ENCODE measurements at places on chromosomes 4 and X.

DNA sequence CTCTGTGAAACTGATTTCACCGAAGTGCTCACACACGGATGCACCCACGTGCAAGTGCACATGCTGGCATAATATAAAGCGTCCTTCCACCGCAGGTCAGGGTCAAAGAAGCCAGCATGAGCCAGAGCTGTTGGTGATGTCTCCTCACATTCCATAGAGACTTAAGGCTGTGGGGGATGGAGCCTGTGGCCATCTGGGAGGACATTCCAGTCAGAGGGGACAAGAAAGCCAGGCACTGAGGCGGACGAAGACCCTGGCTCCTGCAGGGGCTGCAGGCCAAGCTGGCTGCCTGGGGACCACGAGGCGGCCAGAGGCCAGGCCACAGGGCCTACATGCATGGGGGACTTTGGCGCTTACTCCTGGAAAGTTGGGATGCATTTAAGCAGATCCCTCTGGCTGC, 7.7 kb downstream of the RNF212 start:
- no peak for DNase-seq

- DNase-seq = peak; percentile 58
Measured at GRCh38 chrX:103585411-103586313, at the start of gene TCEAL4. TSS of gene TCEAL4 (plus strand) at chrX:103585515. CDS start at chrX:103586676, 1,161 bp downstream.

- no peak for DNase-seq
Measured at GRCh38 chr4:8666581-8666980, 74.0 kb downstream of the CPZ start.

GRCh38 chrX:20388594-20388993, 121.9 kb upstream of the RPS6KA3 start:
- no peak for DNase-seq

GRCh38 chrX:72358313-72358712, 52.6 kb upstream of the CITED1 start:
- no peak for DNase-seq

DNA sequence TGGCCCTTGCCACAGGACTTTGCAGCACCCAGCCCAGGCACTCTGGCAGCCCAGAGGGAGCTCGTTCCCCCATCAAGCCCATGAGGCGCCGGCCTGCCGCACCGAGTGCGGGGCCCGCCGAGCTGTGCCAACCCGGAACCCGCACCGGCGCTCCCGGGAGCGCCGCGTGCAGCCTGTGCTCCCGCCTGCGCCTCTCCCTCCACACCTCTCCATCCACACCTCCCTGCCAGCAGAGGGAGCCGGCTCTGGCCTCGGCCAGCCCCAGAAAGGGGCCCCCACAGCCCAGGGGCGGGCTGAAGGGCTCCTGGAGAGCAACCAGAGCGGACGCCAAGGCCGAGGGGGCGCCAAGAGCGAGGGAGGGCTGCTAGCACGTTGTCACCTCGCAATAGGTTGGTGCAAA, 268.8 kb downstream of the MID1IP1 start:
- no peak for DNase-seq

DNA sequence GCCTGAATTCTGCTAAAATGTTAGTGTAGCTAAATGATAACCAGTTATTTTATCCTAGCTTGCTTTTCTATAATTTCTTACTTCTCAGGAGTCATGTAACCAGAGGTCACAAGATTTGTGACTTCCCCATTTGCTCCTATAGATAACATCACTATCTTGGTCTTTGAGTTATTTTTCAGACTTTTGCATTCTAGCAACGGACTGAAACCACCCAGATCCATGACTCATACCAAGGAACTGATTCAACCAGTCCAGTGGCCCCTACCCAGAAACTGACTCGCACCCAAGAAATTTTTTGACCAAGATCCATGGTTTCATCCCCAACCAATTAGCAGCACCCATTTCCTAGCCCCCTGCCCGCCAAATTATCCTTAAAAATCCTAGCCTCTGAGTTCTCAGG, 50.0 kb downstream of the IQCM start:
- DNase-seq = no peak

GRCh38 chr4:155693015-155693663, 26.5 kb downstream of the GUCY1A1 start:
- no peak for DNase-seq

- DNase-seq = no peak
Measured at GRCh38 chrX:135688137-135688536, 25.3 kb upstream of the CT45A1 start.

GRCh38 chr4:151670843-151671242, 90.0 kb downstream of the GATB start:
- DNase-seq = no peak

GRCh38 chrX:20143561-20143960, 1.9 kb upstream of the EIF1AX start:
- no peak for DNase-seq

- peak; percentile 55 for DNase-seq
Measured at GRCh38 chr4:101790521-101791181, at the start of gene BANK1. TSS of gene BANK1 (plus strand) at chr4:101790730. CDS start at chr4:101790881, 151 bp downstream.

GRCh38 chr4:37437163-37437562, 192.6 kb downstream of the NWD2 start:
- no peak for DNase-seq

- no peak for DNase-seq
Measured at GRCh38 chr4:185582651-185583400, 47.5 kb upstream of the PDLIM3 start.

GRCh38 chr4:40672528-40673522, 43.2 kb upstream of the RBM47 start:
- no peak for DNase-seq

- DNase-seq = peak; percentile 59
Measured at GRCh38 chr4:680928-681645, 6.7 kb downstream of the MYL5 start.

- DNase-seq = no peak
Measured at GRCh38 chr4:147195386-147195785, 249.7 kb upstream of the TTC29 start.

DNA sequence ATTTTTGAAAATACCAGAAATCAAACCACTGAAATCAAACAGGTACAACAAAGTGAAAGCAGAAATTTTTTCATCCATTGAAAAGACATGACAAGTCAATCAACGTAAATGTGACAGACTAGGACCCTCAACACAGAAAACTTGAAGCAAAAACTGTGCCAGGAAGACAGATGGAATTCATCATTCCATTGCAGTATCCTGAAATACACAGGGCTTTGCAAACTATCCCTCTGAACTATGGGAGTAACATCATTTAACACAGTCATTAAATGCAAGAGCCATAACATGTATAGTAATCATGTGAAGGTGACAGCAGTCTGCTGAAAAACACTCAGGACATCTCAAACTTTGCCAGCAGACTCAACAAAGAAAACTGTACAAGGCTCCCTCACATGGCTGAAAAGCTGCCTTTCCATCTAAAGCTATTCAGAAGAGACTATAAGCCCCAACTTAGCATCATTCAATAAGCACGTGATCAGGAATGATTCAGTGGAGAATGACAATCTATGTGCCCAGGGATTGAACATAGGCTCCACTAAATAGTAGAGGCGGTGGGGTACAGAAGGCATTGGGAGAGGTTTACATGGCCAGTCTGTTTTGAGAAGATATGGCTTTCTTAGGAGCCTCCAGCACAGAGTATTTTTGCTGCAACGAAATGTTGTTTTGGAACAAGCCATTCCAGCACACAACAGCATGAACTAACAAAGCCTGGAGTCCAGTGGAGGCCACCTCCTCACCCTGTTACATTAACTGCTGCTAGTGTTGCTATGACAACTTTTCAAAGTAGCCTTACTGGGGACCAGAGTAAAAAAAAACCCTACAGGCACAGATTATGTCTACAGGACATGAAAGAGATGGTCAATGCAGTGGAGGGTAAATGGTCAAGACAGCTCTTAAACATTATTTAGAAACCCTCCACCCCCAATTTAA, 274.5 kb upstream of the NOCT start:
- DNase-seq = no peak

DNA sequence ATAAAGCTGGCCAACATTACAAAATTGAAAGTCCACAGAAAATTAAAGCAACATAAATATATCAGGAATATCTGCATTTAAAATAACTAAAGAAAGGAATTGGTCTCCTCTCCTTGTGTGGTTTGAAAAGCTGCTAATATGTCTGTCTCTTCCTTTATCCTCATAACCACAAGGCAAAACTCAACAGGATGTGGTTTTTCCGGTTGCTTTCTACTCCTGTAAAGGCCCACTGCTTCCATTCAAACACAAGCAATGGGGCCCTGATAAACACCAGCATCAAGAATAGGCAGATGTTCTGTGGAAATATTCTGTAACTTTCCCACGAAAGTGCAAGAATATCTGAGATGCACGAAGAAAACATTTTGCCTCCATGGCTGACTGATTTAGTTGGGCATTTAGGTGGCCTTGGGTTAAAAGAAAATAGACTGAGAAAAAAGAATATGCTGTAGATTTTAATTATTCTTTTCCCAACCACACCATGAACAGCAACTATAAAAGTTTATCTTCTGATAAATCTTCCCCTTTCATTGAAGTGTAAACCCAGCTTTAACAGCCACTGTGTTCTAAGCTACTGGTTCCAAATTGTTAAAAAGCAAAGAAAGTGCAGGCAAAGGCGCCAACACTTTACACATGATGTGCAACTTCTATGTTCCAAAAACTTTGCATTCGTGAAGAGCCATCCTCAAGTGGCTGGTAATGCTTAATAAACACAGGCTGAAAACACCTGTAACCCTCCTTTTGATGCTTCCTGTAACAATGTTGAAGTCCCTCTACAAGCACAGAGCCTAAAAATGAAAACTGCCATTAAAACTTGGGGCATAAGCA, 50.5 kb upstream of the NDST3 start:
- DNase-seq = no peak

DNA sequence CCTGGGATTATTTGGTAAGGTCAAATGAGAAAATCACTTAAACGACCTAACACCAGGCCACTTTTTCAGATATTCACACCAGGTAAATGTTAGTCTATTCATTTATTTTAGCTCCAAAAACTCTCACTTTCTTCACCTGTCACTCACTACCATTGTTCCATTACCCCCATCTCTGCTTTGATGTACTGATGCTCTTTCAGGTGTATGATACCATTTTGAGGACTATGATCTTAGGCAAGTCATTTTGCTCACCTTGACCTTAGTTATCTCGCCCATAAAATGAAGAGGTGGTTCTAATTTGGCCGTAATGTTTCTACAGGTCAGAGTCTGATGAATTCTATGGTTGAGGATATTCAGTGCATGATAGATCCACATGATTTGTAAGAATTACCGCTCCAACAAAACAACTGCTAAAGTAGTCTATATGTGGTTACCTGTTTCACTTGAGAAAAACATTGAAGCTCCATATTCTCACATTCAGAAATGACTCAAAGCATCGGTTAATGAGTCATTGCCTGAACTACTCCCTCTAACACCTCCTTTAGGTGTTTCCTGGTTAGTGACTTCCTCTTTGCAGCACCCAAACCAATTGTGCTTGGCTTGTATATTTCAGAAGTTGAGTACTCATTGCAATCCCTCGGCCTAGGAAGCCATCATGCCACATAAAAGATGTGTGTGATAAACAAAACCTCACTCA, 4.5 kb downstream of the DTHD1 start:
- no peak for DNase-seq

DNA sequence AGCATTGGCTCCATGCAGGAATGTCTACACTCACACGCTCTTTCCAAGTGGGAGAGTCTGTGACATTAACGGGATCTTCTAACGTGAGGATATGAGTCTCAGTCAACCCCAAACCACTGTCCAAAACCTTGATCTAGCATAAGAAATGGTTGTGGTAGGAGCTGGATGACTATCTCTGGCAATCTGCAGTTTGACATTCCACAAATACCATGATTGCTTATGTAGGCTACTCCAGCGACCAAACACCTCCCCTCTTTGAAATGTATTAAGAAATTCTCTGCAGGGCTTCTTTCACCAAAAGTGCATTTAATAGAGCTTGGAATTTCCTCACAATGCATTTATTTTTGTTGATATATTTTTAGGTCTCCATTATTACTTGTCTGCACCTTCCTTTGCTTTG, 14.1 kb upstream of the STX18 start:
- DNase-seq = peak; percentile 10

DNA sequence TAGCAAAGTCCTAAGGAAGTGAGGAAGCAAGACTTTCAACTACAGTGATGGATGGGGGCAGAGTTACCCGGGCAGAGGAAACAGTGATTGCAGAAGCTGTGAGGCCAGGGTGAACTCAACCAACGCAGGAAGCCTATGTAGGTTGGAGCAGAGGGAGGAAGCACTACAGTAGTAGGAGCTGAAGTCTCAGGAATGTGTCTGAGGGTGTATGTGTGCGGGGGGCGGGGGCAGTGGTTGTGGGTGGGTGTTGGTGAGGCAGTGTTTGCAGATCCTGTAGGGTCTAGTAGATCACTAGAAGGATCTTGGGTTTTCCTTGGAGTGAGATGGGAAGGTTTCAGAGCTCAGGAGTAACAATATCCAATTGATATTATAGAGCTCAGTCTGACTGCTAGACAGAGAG, 9.9 kb upstream of the MID1 start:
- DNase-seq = no peak
